ENCODE measurements at places on chromosomes 2 and 18. TPM values are rescaled to one million over a fixed set of nuclear protein-coding genes. Genes with fewer than 3 reads are reported as not detected.

GRCh38 chr2:202161151-202161835, 77.1 kb downstream of the SUMO1 start:
- no peak for DNase-seq
- no peaks in the 10 kb centered on the region for H3K27me3 ChIP-seq

Gene SDC1
- total RNA-seq, result 20.2 TPM

- H3K36me3 ChIP-seq, result no peaks in the 10 kb centered on the region
- H3K27ac ChIP-seq, result no peak overlapping the region
- no peak for DNase-seq
These were observed 47.8 kb downstream of the MEX3C start for GRCh38 chr18:51149670-51150069.

DNA sequence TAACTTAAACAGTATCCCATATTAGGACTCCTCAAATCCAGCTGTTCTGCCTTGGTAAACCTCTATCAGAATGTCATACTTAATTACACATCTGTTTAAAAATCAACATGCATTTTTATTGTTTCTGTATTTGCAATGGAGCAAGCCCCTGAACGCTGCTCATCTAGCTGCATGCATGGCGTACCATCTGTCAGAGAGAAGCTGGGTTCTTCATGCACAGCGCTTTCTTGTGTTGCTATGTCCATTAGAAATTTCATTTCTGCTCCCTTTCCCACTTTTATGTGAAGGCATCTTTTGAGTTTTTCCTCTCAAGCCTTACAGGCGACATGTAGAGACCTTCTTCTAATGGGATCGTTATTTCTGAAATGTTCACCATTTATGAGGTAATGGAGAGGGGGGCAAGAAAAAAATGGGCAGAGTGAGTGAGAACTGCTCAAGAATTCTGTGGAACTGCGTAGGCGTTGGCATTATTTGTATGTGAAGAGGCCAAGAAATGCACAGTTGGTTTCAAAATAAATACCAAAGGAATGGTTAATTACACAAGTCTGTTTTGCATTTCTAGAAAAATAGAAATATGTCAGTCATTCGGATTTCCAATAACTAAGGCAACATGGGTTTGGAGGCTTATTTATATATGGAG, 31.6 kb downstream of the INSIG2 start:
- no peaks in the 10 kb centered on the region for H3K36me3 ChIP-seq
- H3K4me3 ChIP-seq, result no peak overlapping the region
- H3K27me3 ChIP-seq, result no peaks in the 10 kb centered on the region
- H3K4me1 ChIP-seq, result peaks cover 14% of the 10 kb centered on the region

- H3K4me1 ChIP-seq, result peaks cover 5% of the 10 kb centered on the region
- no peak overlapping the region for H3K27ac ChIP-seq
- H3K4me3 ChIP-seq, result no peak overlapping the region
- DNase-seq, result no peak
- H3K27me3 ChIP-seq, result peaks cover 11% of the 10 kb centered on the region
These were observed 36.6 kb upstream of the GATA6 start for GRCh38 chr18:22132763-22133162.

Gene ATP9B
- 28.1 TPM for total RNA-seq

GRCh38 chr2:216346781-216347180, 25.5 kb downstream of the MARCHF4 start:
- peaks cover 18% of the 10 kb centered on the region for H3K4me1 ChIP-seq
- no peaks in the 10 kb centered on the region for H3K27me3 ChIP-seq
- no peak overlapping the region for H3K4me3 ChIP-seq
- DNase-seq, result no peak
- H3K36me3 ChIP-seq, result no peaks in the 10 kb centered on the region

DNA sequence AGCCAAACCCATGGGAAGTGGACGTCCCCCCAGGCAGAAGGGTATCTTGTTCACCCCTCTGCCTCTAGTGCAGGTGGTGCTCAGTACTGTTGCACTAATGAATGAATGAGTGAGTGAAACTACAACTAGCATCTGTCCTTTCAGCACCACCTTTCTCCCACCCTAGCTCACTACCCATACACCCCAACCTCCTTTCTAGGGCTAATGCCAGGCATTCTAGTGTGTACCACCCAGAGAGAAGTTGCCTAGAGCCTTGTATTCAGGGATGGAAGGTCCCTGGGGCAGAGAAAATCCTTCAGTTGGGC, 22.5 kb downstream of the CCT7 start:
- H3K27ac ChIP-seq, result peak overlapping the region; percentile 8
- no peaks in the 10 kb centered on the region for H3K4me1 ChIP-seq
- peak; percentile 40 for DNase-seq
- no peaks in the 10 kb centered on the region for H3K27me3 ChIP-seq
- H3K4me3 ChIP-seq, result no peak overlapping the region

- H3K4me1 ChIP-seq, result peaks cover 10% of the 10 kb centered on the region
- H3K36me3 ChIP-seq, result peaks cover 13% of the 10 kb centered on the region
- H3K27ac ChIP-seq, result peak within 1 kb of the TSS; percentile 77
These were observed at the start of gene NCK2 for GRCh38 chr2:105744909-105745853. Gene NCK2, plus strand, starts transcription at chr2:105744912. Its CDS starts 110,152 bp downstream, at chr2:105855064.

DNA sequence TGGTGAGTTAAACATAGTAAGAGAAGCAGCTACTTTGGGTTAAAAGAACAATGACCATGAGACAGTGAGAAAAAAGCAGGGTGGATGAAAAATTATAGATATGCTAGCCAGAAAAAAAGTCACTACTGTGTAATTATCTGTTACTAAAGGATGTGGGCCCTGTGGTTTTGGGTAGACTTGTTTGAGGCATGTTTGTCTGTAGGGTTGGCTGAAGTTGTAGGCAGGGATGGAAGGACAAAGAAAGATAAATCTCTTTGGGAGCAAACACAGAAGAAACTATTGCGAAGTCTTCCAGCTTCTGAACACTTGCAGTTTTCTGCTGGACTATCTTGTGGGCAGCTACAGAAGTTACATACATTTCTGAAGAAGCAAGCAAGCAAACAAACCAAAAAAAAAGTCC, 28.2 kb downstream of the RND3 start:
- no peak overlapping the region for H3K27ac ChIP-seq
- H3K36me3 ChIP-seq, result no peaks in the 10 kb centered on the region
- H3K4me3 ChIP-seq, result no peak overlapping the region

GRCh38 chr2:210323003-210323402, 8.0 kb upstream of the MYL1 start:
- H3K4me3 ChIP-seq, result no peak overlapping the region
- no peaks in the 10 kb centered on the region for H3K4me1 ChIP-seq
- no peak overlapping the region for H3K27ac ChIP-seq
- no peak for DNase-seq
- H3K27me3 ChIP-seq, result no peaks in the 10 kb centered on the region

Gene SAG
- not detected for total RNA-seq

GRCh38 chr18:9876867-9877654, 8.7 kb upstream of the TXNDC2 start:
- peaks cover 17% of the 10 kb centered on the region for H3K27me3 ChIP-seq
- H3K4me3 ChIP-seq, result peak overlapping the region; percentile 66
- no peaks in the 10 kb centered on the region for H3K36me3 ChIP-seq
- DNase-seq, result peak; percentile 54

Gene POTEC
- total RNA-seq, result not detected

Gene CDK5R2
- 1.3 TPM for total RNA-seq

Gene PLGLB1
- 2.3 TPM for total RNA-seq

- H3K27ac ChIP-seq, result no peak overlapping the region
- no peak for DNase-seq
- no peaks in the 10 kb centered on the region for H3K36me3 ChIP-seq
- H3K4me3 ChIP-seq, result no peak overlapping the region
- no peaks in the 10 kb centered on the region for H3K27me3 ChIP-seq
- H3K4me1 ChIP-seq, result no peaks in the 10 kb centered on the region
These were observed 95.0 kb upstream of the RIOK3 start for GRCh38 chr18:23357996-23358594.

DNA sequence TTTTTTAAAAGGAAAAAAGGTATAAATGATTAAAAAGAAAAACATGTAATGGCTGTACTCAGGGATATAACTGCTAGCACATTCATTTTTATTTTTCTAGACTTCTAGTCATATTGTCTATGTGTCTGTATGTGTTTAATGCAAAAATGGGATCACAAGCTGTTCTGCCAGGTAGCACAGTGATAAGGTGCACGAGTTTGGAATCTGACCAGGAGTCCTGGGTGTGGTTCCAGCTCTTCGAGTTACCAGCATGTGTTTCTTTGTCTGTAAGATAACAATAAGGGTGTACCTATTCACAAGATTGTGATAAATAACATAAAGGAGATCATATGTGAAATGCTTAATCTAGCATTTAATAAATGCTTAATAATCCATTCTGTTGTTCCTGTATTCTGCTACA, 145.3 kb downstream of the PKP4 start:
- peaks cover 5% of the 10 kb centered on the region for H3K36me3 ChIP-seq
- DNase-seq, result no peak
- no peak overlapping the region for H3K27ac ChIP-seq
- H3K27me3 ChIP-seq, result no peaks in the 10 kb centered on the region
- H3K4me3 ChIP-seq, result no peak overlapping the region

GRCh38 chr2:165839610-165840009, 45.6 kb upstream of the GALNT3 start:
- no peaks in the 10 kb centered on the region for H3K36me3 ChIP-seq
- no peaks in the 10 kb centered on the region for H3K27me3 ChIP-seq
- peaks cover 5% of the 10 kb centered on the region for H3K4me1 ChIP-seq
- no peak for DNase-seq
- no peak overlapping the region for H3K27ac ChIP-seq

- DNase-seq, result no peak
- no peak overlapping the region for H3K27ac ChIP-seq
- no peaks in the 10 kb centered on the region for H3K36me3 ChIP-seq
- H3K27me3 ChIP-seq, result no peaks in the 10 kb centered on the region
- no peak overlapping the region for H3K4me3 ChIP-seq
These were observed 58.3 kb upstream of the ID2 start for GRCh38 chr2:8623576-8623957.

Gene SCYGR1
- total RNA-seq, result not detected

Gene AQP4
- total RNA-seq, result 2.1 TPM

GRCh38 chr2:240921311-240921994, 15.3 kb downstream of the CROCC2 start:
- no peaks in the 10 kb centered on the region for H3K27me3 ChIP-seq
- no peaks in the 10 kb centered on the region for H3K36me3 ChIP-seq
- DNase-seq, result peak; percentile 31
- H3K4me1 ChIP-seq, result no peaks in the 10 kb centered on the region

Gene TUBA3E
- total RNA-seq, result not detected

- no peak overlapping the region for H3K4me3 ChIP-seq
- no peaks in the 10 kb centered on the region for H3K4me1 ChIP-seq
- no peaks in the 10 kb centered on the region for H3K36me3 ChIP-seq
- no peak overlapping the region for H3K27ac ChIP-seq
These were observed 45.4 kb downstream of the RASGRP3 start for GRCh38 chr2:33521791-33522281.

DNA sequence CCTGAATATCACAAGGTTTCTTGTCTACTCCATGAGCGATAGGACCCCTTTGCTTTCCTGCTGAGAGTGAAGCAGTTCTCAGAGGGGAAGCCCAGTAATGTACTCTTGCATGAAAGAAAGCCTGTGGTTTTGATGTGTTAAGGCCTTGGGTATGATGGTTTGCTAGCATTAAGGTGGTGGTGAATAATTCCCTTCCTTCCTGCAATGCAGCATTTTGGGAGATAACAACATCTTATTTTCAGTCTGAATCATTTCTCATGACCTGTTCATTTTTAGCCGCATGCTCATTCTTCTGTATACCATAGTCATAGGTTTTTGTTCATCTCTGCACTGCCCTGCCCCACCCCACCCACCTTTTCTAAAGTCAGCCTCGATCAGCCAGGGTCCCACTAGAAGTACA, 66.2 kb downstream of the HNMT start:
- H3K4me1 ChIP-seq, result no peaks in the 10 kb centered on the region
- no peak for DNase-seq
- H3K36me3 ChIP-seq, result no peaks in the 10 kb centered on the region
- H3K4me3 ChIP-seq, result no peak overlapping the region

Gene NBEAL1
- total RNA-seq, result 20.4 TPM

DNA sequence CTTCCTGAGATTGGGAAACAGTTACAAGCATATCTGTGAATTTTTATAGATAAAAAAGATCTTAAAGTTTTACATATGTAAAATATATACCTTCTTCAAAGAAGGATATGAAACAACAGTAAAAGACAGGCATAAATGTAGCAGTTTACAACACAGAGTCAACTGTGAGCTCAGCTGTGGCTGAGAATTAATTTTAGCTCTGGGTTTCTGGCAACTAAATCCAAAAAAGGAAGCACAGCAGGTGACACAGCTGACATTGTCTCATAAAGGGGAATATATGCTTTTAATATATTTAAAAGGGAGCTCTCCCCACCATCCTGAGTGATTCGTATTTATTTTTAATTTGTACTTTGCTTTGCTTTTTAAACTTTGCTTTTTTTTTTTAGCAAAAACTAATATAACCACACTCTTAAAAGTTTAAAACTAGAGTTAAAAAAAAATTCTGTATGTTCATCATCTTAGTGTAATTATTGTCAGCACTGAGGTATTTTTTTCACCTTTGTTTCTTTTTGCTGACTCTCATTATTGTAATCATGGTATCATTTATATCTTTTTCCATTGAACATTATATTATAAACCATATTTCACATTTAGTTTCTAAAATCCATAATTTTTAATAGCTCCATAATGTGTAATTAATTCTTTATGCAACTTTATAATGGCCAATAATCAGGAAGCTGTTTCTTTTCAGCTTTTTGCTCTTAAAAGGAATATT, 6.7 kb downstream of the TUBB6 start:
- peaks cover 86% of the 10 kb centered on the region for H3K36me3 ChIP-seq
- no peak overlapping the region for H3K27ac ChIP-seq
- H3K4me1 ChIP-seq, result no peaks in the 10 kb centered on the region
- no peaks in the 10 kb centered on the region for H3K27me3 ChIP-seq
- no peak for DNase-seq

DNA sequence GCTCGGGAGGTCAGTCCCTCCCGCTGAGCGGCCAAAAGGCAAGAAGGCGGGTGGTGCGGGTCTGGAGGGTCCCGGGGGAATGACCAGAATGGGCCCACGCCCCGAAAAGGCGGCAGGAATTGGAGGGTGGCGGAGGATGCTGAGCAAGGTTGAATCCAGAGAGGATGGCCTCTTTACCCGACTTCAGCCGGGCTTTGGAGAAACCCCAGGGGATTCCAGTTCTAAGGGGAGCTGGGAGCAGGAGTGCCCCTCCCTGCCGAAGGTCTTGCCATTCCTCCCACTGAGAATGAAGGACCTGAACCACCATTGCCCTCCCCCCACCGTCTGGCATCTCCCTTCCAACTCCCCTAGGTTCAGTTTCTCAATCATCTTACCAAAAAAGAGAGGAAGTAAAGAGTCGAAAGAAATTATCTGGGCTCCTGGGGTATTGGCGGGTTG, 38.9 kb upstream of the ATP6V1B1 start:
- peak; percentile 54 for DNase-seq
- H3K27ac ChIP-seq, result no peak overlapping the region
- H3K27me3 ChIP-seq, result peaks cover 100% of the 10 kb centered on the region

- H3K4me3 ChIP-seq, result no peak overlapping the region
- no peaks in the 10 kb centered on the region for H3K4me1 ChIP-seq
- no peak for DNase-seq
- no peaks in the 10 kb centered on the region for H3K36me3 ChIP-seq
These were observed 1055.2 kb upstream of the FANCL start for GRCh38 chr2:59296279-59296678.

Gene EN1
- not detected for total RNA-seq
